ENCODE measurements at places on chromosomes 2 and 18.

- DNase-seq: no peak
Measured at GRCh38 chr2:209458008-209458979, 34.4 kb downstream of the MAP2 start.

- DNase-seq: no peak
Measured at GRCh38 chr2:68030529-68030928, 32.3 kb downstream of the C1D start.

DNA sequence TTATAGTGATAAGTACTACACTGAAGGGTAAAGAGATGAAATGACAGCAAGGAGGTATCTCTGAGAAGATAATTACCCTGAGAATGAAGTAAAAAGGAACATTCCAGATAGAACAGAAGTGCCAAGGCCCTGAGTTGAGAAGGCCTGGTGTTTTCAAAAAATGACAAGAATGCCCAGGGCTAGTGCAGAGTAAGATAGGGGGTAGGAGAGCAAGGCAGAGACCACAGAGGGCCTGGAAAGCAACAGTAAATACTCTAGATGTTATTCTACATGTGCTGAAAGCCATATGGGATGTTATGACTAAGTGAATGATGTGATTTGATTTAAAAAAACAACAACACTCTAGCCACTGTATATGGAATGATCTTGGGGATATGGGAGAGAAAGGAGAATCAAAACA, 52.3 kb downstream of the BAZ2B start:
- no peak for DNase-seq

GRCh38 chr18:21769206-21769605, 28.6 kb downstream of the MIB1 start:
- no peak for DNase-seq

GRCh38 chr2:71074893-71075395, 6.5 kb downstream of the NAGK start:
- DNase-seq: peak; percentile 3

- no peak for DNase-seq
Measured at GRCh38 chr18:4134700-4135099, 320.4 kb downstream of the DLGAP1 start.

DNA sequence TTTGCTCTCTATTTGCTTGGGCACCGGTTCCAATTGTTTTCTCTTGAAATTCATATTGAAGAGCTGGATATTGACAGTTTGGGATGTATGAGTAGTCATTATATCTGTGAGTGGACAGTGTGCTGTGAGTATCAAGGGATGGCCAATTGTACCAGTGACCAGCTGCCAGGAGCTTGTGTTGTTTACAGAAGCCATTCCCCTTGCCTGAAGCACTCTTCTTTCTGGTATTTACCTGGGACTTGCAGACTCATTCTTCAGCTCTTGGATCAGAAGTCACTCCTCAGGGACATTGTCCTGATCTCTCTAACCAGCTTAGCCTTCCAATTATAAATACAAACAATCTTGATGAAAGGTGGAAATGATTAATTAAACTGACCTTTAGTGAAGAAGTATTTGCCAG, 438.3 kb upstream of the LRATD1 start:
- DNase-seq: no peak

GRCh38 chr2:102273619-102274211, 37.6 kb upstream of the IL1RL1 start:
- DNase-seq: no peak
